Body of pancreas (tissue), 4 donors: ENCODE measurements at places on chromosomes 7 and 10. TPM values are rescaled to one million over a fixed set of nuclear protein-coding genes. Genes with fewer than 3 reads are reported as not detected.

Gene ZNF727
- 2.1 TPM for total RNA-seq

Gene NPVF
- not detected for total RNA-seq

Gene ST8SIA6
- total RNA-seq, result not detected

Gene ARMC3
- total RNA-seq, result 0.52 TPM

Gene FAM13C
- total RNA-seq, result 5.4 TPM

Gene NUP205
- 13.7 TPM for total RNA-seq

Gene PRKG1
- total RNA-seq, result 18.9 TPM

- H3K4me3 ChIP-seq, result no peak overlapping the region
- no peaks in the 10 kb centered on the region for H3K4me1 ChIP-seq
- H3K27ac ChIP-seq, result no peak overlapping the region
- H3K27me3 ChIP-seq, result no peaks in the 10 kb centered on the region
Observed at GRCh38 chr7:18890885-18891621, 226.4 kb downstream of the TWIST1 start.

GRCh38 chr10:8112230-8112905, 57.9 kb downstream of the GATA3 start:
- no peak overlapping the region for H3K4me3 ChIP-seq
- no peak overlapping the region for H3K27ac ChIP-seq
- no peaks in the 10 kb centered on the region for H3K4me1 ChIP-seq

DNA sequence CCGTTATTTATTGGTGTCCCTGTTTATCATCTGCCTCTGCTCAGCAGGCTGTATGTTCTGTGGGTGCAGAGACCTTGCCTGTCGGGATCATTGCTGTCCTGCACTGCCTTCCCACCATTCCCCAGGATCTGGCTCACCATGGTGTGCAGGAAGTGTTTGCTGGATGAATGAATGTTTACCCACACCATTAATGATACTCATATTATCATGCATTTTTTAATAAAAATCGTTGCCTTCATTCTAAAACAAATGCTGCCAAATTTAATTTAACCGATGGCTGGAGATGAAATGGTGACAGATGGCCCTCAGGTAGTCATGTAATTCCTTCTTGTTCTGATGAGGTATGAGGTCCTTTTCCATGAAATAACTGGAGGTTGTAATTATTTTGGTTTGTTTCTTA, 22.5 kb downstream of the PLPP4 start:
- H3K27me3 ChIP-seq, result no peaks in the 10 kb centered on the region
- no peak overlapping the region for H3K27ac ChIP-seq

DNA sequence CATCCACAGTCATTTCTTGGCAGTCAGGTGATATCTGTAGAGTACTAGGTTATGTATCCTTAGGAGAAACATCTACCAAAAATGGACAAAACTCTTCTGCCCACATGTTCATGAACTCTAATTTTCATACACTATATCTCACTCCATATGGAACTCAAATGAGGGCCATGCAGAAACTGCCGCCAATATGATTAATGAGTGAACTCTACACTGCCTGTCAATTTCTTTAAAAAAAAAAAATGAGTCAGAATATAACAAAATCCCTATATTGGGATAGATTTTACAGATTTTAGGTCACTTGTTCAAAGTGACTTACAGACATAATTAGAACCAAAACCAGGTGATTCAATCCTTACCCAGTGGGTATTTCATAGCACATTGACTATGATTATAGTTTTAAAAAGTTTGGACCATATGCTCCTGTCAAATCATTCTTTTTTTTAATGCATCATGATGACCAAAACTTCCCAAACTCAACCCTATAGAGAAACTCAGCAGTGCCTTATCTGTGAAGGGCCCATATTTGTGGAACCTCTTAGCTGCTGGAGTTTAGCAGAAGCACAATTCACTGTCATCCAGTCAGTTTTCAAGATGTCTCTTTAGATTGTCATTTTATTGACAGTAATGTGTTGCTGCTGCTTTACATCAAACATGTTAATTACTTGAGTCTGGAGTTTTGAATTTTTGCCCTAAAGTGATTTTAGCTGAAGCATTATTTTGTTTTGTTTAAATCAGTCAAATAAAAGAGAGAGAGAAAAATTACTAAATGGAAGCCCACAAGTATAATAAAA, 11.1 kb downstream of the LRRN3 start:
- DNase-seq, result no peak
- no peak overlapping the region for H3K4me3 ChIP-seq

DNA sequence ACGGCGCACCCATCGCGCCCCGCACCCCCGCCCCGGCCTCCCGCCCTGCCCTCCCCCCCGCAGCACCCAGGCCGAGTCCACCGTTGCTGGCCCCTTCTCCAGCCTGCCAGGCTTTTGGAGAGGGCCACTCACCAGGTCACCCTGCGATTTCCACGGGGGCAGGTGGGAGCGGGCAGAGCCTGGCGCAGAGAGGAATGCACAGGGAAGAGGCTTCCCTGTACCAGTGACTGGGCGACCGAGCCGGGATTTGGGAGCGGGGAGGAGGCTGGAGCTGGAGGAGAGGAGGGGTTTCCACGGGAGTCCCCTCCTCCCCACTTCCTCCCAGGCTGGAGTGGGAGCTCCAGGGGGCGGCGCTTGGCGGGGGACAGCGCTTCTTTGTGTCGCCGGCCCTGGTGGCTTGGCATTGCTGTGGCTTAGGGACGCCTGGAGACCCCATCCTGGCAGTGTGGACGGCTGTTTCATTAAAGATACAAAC, 19.3 kb downstream of the TCAF1 start:
- no peak overlapping the region for H3K4me3 ChIP-seq
- peak; percentile 43 for DNase-seq
- H3K36me3 ChIP-seq, result no peaks in the 10 kb centered on the region
